ENCODE measurements at places on chromosomes 7 and 10.
A peak's percentile ranks its signal among the peaks of the same experiment; 100 is the strongest.

DNA sequence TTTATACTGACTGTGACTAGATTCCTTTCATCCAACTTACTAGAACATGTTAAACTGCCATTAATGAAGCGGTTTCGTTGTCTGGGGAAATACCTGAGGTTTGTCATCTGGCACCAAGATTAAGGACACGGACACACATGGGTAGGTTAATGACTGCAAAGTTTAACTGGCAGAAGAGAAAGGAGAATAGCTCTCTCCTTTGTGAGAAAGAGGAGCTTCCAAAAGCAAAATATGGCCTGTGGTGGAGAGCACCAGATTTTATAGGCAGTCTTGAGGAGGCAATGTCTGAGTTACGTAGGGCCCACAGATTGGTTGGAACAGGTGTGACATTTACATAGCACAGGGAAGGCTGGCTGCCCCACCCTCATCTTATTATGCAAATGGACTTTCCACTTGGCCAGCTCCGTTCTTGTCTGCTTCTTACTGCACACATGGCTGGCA, 1193.0 kb upstream of the CELF2 start:
- DNase-seq: no peak

DNA sequence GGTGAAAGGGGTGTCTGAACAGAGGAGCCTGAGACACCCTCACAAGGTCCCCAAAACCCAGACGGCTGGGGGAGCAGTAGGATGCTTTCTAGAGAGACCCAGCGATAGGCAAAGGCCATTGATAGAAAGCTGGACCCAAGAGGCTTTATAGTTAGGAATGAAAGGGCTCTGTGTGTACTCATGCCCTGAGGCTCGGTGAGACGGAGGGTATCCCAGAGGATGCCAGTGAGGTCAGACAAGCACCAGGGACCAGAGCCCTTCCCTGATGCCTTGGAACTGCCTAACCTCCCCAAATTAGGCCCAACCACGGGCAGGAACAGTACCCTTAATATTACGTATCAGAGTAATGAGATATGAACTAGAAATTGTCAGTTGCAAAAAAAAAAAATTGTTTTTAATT, 48.6 kb upstream of the RTKN2 start:
- DNase-seq: no peak

- no peak for DNase-seq
Observed at GRCh38 chr10:64067009-64067606, 545.9 kb downstream of the REEP3 start.

DNA sequence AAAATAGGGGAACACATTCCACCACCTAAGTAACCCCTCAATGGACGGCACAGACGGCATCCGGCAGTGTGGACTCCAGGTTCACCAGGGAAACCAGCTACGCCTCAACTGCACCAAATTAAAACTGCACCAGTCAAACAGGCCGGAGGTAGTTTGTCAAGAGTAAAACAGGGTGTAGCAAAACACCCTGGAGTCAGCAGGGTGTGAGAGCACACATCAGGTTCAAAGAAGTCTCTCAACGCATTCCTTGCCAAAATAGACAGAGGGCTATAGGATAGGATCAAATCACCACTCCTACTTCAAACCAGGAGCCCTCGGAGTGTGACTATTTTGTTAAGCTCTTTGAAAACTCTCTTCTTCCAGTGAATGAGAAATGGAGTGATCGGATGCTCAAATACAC, 135.9 kb downstream of the PARD3 start:
- DNase-seq: no peak

DNA sequence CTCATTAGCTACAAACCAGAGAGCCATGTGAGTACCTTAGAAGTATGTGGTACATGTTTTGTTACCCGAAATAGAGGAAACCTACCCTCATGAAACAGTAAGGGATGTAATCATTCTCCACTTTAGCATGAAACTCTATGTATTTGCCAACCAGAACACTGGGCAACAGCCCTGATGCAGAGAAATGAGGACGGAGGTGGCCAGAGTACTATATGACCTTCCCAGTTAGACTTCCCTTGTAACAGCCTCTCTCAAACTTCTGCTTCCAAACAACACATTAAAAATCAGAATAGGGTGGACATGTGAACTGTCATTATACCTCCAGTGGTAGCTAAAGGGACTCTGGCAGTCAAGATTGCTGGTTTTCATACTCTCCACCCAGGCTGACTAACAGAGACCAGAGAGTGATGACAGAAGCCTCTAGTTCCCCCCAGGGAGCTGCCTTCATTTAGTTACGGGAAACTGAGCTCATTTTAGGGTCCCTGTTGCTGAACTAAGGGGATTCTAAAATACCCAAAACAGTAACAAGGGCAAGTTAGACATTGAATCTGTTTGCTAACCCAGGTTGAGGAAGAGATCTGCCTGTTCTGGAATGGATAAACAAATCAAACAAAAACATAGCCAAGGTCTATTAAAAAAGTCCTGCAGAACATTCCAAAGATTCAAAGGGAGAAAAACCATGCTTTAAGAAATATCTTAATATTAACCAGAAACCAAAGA, 83.1 kb downstream of the VPS41 start:
- DNase-seq: no peak

DNA sequence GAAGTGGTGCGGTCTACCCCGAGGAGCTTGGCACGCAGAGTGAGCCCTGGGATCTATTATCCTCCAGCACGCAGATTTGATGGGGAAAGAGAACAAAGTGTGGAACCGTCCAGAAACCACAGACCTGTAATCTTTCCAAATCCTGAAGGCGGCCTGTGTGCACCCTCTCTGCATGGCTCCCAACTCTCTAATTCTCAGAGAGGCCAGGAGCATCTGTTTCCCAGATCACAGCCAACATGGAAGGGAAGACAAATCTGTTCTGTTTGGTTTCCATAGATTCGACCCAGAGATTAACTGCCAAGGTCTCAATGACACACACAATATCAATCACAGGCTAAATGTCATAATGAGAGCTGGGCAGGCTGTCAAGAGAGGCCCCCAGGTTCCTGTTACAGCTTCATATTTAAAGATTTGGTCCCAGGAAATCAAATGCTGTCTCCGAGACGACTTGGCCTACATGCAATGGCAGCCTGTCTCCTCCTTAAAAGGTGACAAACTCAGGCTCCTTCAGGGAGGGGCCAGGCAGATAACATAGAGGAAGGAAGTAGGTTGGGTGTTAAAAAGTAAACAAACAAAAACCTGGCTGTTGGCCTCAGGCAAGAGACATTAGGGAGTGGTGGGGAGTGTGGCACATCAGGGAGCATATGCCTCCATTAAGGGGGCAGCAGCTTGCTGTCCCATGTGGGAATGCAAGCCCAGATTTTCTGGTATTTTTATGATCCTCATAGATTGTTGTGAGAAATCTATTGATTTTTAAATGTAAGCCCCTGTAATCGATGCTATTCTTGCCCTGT, 48.8 kb upstream of the SAMD8 start:
- DNase-seq: no peak

DNA sequence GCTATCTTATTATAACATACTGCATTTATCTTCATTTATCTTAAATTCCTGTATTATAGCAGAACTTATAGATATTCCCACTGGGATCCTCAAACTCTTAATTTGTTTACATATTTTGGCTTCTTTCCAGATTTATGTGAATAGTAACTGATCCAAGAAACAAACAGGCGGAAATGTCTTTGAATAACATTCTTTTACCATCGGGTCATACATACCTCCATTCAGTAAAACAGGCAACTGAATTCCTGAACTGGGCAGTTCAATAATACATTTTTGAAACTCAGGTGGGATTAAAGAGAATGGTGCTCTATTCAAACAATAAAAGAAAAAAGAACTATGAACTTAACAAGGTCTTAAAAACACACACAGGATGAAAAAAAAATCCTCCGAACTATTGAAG, 337.4 kb downstream of the CRPPA start:
- DNase-seq: no peak

- DNase-seq: peak; percentile 99
Observed at GRCh38 chr7:20241194-20241910, 24.2 kb upstream of the MACC1 start.

DNA sequence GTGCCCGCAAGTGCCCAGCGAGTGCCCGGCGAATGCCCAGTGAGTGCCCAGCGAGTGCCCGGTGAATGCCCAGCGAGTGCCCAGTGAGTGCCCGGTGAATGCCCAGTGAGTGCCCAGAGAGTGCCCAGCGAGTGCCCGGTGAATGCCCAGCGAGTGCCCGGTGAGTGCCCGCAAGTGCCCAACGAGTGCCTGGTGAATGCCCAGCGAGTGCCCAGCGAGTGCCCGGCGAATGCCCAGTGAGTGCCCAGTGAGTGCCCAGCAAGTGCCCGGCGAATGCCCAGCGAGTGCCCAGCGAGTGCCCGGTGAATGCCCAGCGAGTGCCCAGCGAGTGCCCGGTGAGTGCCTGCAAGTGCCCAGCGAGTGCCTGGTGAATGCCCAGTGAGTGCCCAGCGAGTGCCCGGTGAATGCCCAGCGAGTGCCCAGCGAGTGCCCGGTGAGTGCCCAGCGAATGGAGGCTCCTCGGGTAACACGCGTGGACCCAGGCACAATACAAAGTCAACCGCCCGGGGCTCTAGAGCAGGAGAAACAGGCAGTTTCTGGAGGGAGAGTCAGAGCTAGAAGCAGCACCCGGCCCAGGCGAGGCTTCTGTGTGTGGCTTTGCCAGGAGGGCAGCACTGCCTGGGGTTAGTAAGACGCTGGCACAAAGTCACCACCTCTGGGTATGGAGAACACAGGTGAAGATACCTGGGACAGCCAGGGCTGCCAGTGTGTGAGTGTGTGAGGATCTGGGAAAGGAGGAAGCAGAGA, 38.2 kb upstream of the CFAP46 start:
- no peak for DNase-seq
